Stimulated activated CD4-positive, alpha-beta T cell treated with anti-CD3 and anti-CD28 coated beads, Interleukin-12 subunit alpha, Interleukin-12 subunit beta, amount 100 ng/mL, for 48 hours (primary cell): ENCODE measurements at places on chromosomes 3 and 15.

- no peak for DNase-seq
Measured at GRCh38 chr3:4726549-4726948, 233.4 kb downstream of the ITPR1 start.

GRCh38 chr3:33954956-33955355, 156.5 kb downstream of the PDCD6IP start:
- no peak for DNase-seq

GRCh38 chr3:15665510-15666150, 64.1 kb downstream of the BTD start:
- DNase-seq, result no peak

GRCh38 chr3:54713455-54713854, 214.4 kb downstream of the LRTM1 start:
- DNase-seq, result no peak

DNA sequence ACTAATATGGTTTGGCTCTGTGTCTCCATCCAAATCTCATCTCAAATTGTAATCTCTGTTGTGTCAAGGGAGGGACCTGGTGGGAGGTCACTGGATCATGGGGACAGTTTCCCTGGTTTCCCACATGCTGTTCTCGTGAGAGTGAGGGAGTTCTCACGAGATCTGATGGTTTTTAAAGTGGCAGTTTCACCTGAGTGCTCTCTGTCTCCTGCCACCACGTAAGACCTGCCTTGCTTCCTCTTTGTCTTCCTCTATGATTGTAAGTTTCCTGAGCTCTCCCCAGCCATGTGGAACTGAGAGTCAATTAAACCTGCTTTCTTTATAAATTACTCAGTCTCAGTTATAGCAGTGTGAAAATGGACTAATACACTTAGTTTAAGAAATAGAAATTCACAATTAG, 228.9 kb downstream of the CD47 start:
- DNase-seq, result no peak

DNA sequence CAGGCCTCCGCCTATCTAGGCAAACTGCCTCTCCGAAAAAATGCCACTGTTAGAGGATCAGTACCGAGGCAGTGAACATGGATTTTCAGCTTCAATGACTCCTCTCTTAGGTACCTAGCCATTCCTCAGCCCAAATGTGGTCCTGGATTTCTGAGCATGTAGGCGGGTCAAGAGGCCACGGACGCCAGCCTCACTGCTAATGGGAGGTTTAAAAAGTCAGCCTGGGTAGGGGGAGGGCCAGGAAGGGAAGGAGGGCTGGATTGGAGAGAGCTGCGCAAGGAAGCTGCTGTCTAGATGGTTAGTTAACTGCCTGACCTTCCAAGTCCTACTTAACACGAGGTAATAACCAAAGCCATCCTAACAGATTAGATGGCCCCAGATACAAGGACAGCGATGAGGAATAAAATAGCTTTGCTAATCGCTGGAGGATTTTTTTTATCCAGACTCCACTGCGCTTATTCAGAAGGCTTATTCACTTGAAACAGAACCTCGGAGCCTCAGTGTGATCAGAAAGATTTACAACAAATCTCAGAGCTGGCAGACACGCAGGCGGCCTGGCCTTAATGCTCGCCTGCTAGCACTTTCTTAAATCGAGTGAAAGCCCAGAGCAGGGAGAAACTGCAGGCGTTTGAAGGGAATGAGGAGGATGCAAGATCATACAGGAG, 34.3 kb downstream of the TLE3 start:
- no peak for DNase-seq

DNA sequence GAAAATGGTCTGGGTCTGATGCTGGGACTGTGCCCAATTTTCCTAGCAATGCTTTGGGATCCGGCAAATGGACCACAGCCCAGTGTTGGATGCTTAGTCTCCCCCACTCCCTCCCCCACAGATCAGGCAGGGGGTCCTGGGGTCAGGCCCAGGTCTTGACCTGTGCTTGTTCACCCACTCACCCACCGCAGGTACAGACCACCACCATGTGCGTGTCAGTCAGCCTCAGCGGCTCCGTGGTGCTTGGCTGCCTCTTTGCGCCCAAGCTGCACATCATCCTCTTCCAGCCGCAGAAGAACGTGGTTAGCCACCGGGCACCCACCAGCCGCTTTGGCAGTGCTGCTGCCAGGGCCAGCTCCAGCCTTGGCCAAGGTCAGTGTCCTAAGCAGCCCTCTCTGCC, 10.6 kb downstream of the GRM2 start:
- DNase-seq, result no peak

GRCh38 chr3:9825451-9826040, 15.5 kb downstream of the TTLL3 start:
- no peak for DNase-seq

- DNase-seq, result no peak
Measured at GRCh38 chr15:25508369-25509002, 69.7 kb upstream of the UBE3A start.

GRCh38 chr15:101305820-101306255, 10.8 kb upstream of the SNRPA1 start:
- no peak for DNase-seq

DNA sequence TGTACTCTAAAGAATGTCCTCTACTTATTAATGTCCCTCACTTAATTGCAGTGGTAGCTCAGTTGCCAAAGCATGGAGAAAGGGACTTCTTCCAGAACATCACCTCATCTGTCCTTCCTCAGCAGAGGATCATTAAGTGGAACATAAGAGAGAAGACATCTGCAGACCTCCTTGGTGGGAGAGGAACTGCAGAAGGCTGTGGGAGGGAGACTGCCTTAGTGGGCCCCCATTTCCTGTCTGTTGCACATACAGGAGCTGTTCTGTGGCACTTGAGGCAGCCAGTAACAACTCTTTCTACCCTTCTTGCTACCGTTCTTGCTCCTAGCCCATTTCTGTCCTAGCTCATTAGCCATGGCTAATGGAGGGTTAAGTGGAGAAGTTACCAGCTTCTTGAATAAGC, 33.6 kb downstream of the HPS3 start:
- DNase-seq, result no peak

DNA sequence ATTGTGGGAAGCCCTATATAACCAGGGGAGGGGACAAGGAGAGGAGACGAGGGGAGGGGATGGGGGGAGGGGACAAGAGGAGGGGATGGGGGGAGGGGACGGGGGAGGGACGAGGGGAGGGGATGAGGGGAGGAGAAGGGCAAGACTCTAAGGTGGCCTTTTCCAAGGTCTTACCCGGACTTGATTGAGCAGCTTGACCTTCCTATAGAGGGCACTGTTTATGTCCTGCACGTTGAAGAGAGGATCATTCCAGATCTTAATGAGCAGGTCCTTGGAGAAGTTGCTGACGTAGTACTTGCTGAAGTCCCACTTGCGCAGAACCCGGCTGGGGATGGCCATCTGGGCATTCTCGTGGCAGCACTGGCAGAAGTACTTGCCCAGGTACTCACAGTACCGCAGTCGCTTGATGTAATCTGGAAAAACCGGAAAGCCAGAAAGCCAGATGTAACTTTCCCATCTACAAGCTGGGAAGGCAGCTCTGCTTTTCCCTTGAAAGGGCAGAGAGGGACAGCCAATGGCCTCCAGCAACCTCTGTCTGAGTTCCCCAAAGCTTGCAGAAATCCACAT, 55.7 kb downstream of the RUBCN start:
- DNase-seq, result no peak

GRCh38 chr3:141499284-141499683, 12.5 kb downstream of the RASA2 start:
- no peak for DNase-seq

DNA sequence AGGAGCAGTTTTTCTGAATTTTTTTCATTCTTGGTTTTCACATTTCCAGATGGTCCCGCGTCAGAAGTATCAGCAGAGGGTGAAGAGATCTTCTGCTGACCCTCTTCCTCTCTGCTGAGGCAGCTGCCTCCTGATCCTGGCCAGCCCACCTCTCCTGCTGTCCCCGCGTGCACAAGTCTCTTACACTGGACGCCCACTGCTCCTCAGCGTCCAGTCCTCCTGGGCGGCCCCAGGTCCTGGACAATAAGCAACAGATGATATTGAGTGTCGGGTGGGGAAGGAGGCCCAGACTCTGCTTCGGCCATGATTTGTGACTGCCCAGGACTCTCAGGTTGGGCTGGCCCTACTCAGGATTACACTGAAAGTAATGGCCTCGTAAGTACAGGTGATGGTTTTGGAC, 50.1 kb downstream of the KLHL25 start:
- DNase-seq, result no peak
